Brain (organoid and tissue), 16 donors: ENCODE measurements at places on chromosomes 1 and 21.

- DNase-seq = no peak
These were observed 90.9 kb upstream of the KCNK1 start for GRCh38 chr1:233523047-233523446.

DNA sequence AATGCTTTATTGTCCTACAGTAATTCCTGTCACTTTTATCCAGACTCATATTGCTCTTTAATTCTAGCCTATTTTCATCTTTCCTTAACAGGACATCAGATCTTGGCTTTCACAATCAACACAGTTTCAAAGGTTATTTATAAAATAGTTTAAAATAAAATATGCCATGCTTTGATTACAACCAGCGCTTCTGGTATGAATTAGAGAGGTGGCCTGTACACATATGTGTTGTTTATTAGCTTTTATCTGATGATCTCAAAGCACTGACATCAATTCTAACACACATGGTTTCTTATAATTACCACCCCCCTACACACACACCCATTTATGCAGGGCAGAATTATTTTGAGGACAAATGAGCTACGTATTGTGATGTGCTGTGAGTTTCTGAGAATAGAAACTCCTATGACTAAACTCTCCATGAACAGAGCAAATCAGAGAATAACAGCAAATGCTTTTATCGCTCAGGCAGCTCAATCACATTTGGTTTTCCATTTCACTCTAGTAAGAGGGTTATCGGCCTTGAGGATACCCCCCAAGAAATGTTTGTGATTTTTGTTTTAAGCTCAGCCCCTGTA lies 18.0 kb downstream of the CD247 start:
- no peak for DNase-seq

DNA sequence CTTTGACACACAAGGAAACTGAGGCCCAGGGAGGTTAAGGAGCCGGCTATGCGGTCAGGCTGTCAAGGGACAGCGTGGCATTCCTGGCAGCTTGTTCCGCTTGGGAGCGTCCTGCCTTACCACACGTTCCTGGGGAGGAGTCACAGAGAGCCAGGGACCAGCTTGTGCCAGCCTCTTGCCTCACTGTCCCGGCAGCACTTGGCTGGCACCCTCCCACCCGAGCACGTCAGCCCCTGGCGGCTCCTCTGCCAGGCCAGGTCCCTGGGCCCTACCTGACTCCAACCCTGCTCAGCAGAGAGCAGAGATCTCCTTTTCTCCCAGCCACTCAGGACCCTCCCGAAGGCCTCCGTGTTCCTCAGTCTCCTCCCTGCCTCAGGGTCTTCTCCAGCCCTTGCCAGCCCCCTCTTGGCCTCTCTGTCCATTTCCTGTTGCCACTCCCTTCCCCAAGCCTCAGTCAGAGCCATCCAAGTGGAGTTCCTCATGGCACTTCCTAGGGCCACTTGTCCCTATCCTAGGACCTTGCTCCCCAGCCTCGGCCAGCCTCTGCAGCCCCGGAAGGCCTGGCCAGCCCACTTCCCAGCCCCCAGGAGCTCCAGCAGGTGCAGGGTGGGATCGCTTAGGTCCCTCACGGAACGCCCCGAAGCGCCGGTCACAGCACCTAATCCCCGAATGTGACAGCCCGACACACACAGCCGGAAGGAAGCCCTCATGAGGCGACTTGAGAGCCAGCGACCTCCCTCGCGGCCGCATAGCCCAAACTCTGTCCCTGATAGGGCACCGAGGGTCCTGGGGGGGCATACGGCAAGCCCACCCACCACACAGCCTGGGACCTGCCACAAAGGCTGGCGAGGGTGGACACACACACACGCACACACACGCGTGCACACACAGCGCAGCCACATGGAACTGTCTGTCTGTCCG lies 130.3 kb downstream of the CASZ1 start:
- DNase-seq = no peak

GRCh38 chr21:42781150-42781970 lies 98.0 kb downstream of the WDR4 start:
- DNase-seq = peak; percentile 42

DNA sequence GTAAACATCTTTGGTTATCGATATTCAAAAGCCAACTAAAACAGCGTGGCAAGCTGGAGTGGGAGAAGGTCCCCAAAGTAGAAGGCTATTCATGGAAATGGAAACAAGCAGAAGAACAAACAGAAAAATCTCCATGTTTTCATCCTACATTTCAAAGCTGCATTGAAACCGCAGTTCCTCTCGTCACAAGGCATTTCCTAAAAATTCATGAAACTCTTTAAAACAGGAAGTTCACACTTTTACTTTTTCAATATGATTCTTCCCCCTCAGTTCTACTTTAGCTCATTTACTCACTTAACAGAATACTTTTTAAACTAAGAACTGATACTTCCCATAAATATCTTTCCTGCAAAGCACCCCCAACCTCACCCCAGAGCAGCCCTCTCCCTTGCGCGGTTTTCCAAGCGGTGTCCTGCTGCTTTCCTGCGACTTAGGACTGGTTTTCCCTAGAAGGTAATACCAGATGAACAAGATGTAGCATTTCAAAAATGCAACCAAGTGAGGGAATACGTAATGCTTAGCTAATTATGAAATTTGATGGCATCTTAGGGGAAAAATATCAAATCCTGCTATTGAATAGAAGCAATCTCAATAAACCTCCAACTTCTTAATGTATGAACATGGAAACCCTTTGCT lies 228.3 kb upstream of the PKN2 start:
- DNase-seq = no peak

GRCh38 chr1:3229081-3229725 lies 160.2 kb downstream of the PRDM16 start:
- DNase-seq = no peak

GRCh38 chr1:201175820-201176500 lies 14.7 kb upstream of the IGFN1 start:
- DNase-seq = no peak

DNA sequence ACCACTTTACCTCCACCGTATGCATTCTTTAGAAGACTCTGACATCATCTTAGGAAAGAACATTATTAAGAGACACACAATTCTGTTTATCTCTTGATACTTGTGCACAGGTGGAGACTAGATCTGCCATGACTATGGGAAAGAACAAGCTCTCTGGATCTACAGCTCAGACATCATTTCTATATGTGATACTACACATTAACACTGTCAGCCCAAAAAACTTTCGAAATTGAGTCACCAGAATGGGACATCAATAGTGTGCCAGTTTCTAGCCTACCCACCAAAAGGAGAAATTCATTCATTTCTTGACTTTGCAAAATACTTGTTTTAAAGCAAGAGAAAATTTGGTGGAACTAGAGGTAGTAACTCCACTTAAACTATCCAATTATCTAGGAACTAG lies 6.0 kb upstream of the EVI5 start:
- no peak for DNase-seq

DNA sequence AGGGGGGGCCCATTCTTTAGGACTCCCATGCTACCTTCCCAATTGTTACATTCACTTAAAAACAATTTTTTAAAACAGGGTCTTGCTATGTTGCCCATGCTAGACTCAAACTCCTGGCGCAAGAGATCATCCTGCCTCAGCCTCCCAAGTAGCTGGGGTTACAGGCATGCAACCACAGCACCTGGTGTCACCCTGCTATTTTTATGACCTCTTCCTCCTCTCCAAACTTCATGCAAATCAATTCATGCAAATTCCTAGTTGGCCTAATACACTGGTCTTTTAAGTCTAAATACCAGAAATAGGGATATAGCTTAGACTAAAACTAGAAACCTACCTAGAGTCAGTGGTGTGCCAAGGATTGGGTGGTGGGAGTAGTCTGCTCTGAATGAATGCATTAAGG lies 30.1 kb downstream of the CDKN2C start:
- DNase-seq = no peak

GRCh38 chr1:205533748-205534443 lies 29.4 kb downstream of the CDK18 start:
- no peak for DNase-seq

GRCh38 chr21:45075596-45076244 lies 1.3 kb downstream of the ADARB1 start:
- no peak for DNase-seq

DNA sequence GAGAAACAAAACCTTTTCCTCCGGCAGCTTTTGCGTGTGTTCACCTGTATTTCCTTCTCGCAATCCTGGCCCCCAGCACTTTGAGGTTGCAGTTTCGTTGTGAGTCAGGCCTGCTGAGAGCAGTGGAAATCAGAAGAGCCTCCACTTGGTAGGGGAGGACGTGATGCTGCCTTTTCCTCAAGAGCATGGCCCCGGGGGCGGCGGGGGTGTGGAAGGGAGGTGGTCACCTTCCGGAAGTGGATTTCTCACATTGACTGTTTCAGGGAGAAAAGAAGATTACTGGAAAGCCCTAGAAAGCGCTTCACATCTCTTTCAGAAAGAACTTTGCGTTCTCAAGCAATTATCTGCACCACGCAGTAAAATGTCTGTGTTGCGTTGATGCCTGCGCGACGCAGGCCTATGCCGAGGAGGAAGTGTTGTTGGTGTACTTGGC lies 12.2 kb upstream of the IL10 start:
- no peak for DNase-seq

GRCh38 chr1:192629612-192630011 lies 6.3 kb upstream of the RGS13 start:
- DNase-seq = no peak
